Activated gamma-delta T cell treated with anti-CD3 and anti-CD28 coated beads, Interleukin-2, amount 50 U/mL, for 16 hours (primary cell): ENCODE measurements at places on chromosomes 7 and 10.

DNA sequence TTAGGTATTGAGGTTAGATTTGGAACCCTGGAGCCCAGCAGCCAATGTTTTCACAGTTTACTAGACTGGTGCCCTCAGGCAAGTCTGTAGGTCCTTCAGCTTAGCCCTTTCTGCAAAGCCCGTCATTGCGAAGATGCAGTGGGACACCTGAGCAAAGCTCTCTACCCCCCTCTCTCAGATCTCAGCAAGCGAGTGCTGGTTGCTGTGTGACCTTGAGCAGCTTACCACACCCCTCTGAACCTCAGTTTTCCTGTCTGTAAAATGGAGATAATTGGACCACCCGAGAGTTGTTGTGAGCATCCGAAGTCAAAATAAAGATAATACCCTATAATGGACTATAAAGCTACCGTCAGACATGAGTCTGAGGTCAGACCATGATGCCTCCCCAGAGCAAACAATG is 3.7 kb downstream of the NPC1L1 start:
- DNase-seq: no peak

DNA sequence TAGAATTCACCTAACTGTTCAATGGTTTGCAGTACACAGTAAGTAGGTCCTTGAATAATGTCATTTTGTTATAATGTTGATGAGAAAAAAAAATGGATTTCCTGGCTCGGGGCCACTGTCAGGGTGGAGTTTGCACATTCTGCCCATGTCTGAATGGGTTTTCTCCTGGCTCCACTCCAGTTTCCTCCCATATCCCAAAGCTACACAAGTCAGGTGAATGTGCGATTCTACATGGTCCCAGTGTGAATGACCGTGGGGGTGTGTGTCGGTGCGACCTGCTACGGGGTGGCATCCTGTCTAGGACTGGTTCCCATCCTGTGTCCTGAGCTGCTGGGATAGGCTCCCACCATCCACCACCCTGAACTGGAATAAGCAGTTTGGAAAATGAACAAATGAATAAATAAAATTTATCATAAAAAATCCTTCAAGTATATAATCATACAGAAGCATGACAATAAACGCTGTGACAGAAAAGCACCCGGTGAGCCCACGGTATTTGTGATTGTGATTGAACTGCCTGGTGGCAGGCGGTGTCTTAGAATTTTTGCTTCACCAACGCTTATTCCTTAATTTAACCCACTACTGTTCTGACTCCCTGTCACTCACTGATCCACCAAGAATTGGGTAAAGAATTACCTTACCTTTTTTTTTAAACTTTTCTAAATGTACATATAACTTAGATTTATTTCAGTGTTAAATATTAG is 114.1 kb downstream of the ICA1 start:
- DNase-seq: no peak

DNA sequence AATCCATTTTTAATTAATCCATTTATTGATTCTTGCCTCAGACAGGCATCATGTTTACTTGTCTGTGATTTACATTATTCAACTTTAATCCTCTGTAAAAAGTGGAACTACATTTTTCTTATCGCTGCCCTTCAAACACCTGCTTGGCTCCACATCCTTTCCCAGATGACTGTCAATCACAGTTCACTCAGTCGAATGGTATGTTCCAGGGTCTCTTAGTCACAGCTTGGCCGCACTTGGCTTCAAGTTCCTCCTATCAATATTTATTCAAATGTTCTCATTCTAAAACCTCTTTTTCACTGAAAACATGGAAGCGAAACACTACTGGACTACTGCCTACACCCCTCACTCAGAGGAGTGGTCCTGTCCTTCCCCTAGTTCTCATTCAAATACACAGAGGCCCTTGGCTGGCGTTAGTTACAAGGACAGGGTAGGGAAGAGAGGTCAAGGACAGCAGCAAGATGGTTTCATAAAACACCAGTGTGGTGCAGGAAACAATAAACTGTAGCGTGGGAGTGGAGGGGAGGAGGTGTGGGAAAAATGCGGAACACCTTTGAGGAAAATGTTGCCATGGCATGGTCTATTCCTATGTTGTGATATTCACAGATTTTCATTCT is 143.2 kb downstream of the USP6NL start:
- DNase-seq: no peak

DNA sequence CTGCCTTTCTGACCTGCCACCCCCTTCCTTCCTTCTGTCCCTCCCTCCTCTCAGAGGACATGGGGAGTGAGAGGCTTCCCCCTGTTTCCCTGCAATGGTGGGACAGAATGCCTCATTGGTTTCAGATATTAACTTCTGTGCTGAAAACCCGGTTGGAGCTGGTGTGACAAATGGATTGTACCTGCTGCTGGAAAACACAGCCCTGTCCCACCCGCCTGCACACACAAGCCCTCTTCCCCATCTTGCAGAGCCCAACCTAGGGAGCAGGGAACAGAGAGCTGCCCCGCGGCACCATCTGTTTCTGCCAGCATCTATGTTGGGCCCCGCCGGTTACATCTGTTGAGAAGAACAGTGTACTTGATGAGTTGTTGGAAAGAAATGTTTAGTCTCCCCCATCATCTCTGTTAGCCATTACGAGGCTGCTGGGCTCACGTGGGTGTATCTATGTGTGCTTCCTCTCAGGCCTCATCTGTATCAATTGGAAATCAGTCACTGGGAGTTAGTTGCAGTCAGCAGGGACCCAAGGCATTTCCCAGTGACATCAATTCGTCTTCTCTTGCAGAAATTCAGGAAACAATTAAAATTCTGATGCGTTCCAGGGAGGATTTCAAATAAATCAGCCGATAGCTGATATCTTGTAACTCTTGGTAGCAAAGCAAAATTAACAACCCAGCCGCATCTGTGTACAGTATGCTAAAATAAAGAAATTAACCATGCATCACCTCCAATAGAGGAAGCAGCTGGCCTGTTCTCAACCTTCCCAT is 725.6 kb upstream of the GALNT17 start:
- DNase-seq: no peak

DNA sequence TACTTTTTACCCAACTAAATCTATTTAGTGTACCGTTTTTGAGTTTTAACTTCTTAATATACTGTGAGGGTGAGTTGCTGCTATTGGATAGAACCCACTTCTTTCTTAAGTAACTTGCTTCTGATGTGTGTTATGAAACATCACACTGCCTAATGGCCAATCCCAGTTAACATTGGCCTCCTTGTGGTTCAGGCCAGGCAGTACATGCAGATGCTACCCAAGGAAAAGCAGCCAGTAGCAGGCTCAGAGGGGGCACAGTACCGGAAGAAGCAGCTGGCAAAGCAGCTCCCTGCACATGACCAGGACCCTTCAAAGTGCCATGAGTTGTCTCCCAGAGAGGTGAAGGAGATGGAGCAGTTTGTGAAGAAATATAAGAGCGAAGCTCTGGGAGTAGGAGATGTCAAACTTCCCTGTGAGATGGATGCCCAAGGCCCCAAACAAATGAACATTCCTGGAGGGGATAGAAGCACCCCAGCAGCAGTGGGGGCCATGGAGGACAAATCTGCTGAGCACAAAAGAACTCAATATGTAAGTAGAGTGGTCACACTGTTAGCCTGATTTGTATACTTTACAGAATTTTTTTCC is 39.7 kb downstream of the TES start:
- no peak for DNase-seq

DNA sequence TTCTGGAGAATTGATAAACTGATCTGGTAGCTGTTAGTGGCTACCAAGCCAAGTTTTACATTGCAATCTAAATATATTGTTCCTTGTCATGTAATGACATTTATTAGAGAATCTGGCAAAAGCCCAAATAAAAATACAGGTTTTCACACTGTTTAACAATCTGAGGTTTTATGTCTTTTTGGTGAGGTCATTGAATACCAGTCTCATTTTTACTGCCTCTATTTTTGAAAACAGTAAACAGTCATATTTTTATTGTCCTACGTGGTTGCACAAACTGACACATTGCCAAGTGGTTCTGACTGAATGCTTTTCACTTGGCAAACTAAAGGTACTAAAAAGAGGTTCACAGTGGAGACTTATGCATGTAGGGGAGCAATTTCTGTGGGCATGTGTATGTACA is 157.5 kb downstream of the PRKG1 start:
- DNase-seq: no peak

GRCh38 chr7:156064971-156065386 is 252.7 kb upstream of the SHH start:
- DNase-seq: no peak

DNA sequence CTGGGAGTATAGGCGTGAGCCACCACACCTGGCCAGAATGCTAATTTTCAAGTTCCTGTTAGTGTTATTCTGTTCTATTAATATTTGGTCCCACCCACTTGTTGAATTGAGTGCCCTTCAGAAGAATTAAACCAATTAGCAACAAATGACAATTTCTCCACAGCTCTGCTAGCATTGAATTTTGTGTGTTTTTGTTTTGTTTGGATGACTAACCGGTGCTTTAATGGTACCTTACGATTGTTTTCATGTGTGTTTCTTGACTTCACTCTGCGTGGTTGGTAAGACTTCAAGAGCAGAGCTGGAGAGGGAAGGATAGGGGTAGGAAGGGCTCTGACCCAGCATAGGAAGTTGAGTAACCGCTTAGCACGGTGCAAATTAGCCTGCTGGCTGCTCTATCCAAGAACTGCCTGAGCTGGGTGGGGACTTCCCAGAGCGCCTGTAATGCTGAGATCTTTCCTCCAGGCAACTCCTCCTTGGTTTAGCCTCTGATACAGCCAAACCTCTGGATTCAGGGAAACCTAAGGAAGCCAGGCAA is 4.6 kb downstream of the ARPC1B start:
- no peak for DNase-seq

DNA sequence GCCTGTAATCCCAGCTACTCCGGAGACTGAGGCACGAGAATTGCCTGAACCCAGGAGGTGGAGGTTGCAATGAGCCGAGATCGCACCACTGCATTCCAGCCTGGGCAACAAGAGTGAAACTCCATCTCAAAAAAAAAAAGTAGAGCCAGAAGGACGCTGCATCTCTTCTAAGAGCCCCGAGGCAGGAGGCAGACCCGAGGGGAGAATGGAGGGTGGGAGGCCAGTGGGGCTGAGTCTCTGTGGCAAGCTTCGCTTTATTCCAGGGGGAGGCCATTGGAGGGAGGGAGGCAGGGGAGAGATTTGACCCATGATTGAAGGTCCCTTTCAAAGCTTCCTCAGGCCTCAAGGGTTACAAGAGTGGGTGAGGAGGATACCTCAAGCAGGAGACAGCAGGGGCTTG is 18.7 kb downstream of the TTYH3 start:
- DNase-seq: no peak

GRCh38 chr7:2063563-2064260 is 169.0 kb downstream of the MAD1L1 start:
- DNase-seq: no peak

DNA sequence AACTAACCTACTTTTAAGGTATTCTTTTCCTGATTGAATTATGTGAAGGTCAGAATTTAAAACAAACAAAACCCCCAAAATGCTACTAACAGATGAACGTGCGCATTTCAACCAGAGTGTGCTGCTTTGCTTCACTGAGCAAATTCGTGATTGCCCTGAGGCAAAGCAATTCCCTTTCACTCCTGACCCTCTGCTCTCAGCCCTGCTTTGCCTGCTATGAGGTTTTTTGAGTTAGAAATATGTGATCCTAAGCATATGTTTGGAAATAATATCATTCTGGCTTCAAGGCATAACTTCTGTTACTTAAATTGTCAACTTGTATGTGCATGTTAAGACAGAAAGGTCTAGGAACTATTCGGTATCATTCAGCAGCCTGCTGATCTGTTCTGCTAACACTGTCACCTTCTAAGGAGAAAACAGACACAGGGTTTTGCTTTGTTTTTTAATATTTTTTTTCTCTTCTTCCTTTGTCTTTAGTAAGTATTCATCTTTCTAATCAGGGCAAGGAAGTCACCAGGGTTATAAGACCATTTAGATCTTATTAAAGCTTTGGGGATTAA is 124.2 kb downstream of the GNAT3 start:
- no peak for DNase-seq

DNA sequence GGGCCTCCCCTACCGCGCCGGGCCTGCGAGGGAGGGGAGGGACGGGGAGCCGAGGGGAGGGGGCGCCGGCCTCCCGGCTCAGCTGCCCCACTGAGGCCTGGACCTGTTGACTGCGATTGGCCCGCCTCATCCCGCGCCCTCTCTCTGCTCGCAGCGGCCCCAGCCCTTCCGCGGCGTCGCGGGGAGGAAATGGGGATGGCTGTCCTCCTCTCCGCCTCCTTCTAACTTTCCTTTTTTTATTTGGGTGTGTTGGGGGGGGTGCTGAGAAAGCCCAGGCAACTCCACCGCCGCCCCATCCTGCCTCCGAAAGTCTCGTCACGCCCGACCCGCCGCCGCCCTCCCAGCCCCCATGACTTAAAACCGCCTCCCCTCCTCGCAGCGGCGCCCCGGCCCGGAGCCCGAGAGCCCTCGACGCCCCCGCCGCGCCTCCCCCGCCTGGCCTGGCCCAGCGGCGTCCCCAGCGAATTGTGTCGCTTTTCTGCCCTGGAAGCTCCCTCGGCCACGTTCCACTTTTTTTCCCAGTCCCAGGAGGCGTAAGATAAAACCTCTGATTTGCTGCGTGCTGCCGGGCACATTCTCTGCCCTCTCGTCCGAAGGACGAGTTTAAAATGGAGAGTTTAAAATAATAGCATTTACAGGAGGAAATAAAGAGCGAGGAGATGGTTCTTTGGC is 842 bp upstream of the SKIDA1 start:
- no peak for DNase-seq

GRCh38 chr7:17497136-17497535 is 198.7 kb downstream of the AHR start:
- DNase-seq: no peak

- DNase-seq: no peak
Observed at GRCh38 chr10:123355748-123356481, 201.7 kb downstream of the BUB3 start.

- no peak for DNase-seq
Observed at GRCh38 chr10:81472927-81473470, 402.0 kb upstream of the NRG3 start.

GRCh38 chr7:100396421-100396982 is 23.2 kb downstream of the PILRA start:
- no peak for DNase-seq

DNA sequence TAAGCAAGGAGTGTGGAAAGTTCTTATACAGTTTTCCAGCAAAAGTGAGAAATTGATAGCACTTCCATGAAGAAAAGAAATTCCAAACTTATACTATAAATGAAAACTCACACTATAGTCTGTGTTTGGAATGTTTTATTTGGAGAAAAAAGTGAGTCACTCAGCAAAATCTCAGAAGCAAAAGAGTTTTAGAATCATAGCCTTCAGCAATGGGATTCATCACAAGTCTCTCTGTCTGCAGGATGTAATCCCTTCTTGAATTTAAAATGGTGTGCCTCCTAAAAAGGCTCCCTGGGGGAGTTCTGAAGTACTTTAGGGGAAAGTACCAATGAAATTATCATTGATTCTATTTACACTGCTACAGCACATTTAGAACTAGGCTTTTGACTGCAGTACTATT is 756.4 kb downstream of the XPNPEP1 start:
- no peak for DNase-seq

DNA sequence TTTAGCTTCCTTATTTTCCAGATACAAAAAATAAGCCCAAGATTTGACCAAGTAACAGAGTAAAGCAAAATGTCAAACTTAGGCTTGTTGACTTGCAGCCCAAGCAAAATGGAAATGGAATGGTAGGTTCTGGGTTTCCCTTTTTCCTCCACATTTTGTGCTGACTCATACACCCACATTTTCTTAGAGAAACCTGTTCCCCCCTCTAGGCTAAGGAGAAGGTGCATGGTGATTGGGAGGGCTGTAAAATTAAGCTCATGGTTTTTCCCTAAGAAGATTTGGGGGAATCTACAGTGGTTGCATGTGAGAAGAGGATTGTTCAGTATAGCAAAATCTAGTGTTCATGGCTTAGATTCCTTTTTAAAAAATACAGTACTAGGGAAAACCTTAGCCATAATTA is 127.4 kb downstream of the ARL4A start:
- DNase-seq: no peak

- no peak for DNase-seq
Observed at GRCh38 chr10:72245949-72246525, 27.7 kb upstream of the DDIT4 start.
